ENCODE measurements at places on chromosomes 5 and 9.

DNA sequence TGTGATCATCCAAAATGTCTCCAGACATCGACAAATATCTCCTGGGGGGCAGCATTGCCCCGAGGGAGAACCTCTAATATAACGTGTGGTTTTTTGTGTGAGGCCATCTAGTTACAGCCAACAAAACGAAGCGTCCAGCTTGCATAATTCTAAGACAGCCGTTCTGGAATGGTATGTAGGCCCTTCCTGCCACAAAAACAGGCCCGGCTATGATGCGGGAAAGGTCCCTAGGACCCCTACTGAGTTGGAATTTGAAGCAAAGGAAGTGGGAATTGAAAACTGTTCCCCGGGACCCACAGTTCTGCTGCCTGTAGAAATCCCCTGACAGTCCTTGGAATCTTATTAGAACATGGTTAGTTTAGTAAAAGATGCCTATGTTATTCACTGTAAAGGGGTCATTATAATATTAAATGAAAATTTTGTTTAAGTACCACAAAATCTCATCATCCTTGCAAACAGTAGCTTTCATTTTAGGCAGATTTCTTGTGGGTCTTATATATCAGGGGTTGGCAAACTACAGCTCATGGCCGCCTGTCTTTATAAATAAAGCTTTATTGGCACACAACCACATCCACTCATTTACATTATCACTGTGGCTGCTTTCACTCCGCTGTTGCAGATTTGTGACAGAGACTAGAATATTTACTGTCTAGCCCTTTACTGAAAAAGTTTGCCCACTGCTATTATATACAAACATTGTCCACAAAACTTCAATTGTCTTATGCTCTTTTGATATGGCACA is 70.7 kb downstream of the MSX2 start:
- DNase-seq = no peak

GRCh38 chr5:157913575-157913974 is 54.6 kb upstream of the CLINT1 start:
- DNase-seq = no peak

GRCh38 chr5:132687995-132688394 is 14.2 kb downstream of the IL4 start:
- no peak for DNase-seq

DNA sequence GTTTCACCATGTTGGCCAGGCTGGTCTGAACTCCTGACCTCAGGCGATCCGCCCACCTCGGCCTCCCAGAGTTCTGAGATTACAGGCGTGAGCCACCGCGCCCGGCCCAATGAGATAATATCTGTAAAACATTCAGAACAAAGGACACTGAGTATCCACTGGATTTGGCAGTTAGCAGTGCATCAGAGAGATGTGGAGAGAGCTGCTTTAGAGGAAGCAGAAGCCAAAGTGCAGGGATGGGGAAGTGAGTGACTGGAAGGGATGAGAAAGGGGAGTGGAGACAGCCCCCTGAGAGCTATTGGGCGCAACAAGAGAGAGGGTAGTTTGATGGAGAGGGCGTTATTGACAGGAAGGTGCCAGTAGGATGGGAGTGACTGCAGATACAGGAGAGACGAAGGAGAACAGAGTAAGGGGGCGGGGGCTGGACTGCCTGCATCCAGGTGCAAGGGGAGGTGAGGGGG is 157.5 kb upstream of the SHB start:
- DNase-seq = no peak

GRCh38 chr5:527646-528628 is 3.7 kb upstream of the SLC9A3 start:
- no peak for DNase-seq

- DNase-seq = no peak
Observed at GRCh38 chr5:43997647-43998272, 391.5 kb downstream of the FGF10 start.

DNA sequence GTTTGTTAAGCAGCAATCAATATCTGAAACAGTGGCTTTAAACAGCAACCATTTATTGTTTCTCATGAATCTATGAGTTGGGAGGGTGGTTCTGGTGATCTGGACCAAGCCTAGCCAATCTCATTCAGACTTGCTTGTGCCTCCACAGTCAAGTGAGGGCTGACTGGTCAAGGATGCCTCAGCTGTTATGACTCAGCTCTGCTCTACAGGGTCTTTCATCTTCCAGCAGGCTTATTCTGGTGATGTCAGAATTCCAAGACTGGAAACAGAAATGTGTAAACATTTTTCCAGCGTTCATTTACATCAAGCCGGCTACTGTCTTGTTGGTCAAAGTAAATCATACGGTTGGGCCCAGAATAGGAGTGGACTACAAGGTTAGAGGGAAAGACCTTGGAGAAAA is 2.5 kb upstream of the PIP5K1B start:
- DNase-seq = no peak
